ENCODE measurements at places on chromosomes 4 and X.

- DNase-seq, result no peak
Observed at GRCh38 chr4:35604724-35605123, 639.6 kb downstream of the ARAP2 start.

GRCh38 chr4:85565761-85566480 is 91.0 kb downstream of the ARHGAP24 start:
- DNase-seq, result no peak

GRCh38 chr4:22869235-22869634 is 176.5 kb downstream of the GBA3 start:
- DNase-seq, result no peak

DNA sequence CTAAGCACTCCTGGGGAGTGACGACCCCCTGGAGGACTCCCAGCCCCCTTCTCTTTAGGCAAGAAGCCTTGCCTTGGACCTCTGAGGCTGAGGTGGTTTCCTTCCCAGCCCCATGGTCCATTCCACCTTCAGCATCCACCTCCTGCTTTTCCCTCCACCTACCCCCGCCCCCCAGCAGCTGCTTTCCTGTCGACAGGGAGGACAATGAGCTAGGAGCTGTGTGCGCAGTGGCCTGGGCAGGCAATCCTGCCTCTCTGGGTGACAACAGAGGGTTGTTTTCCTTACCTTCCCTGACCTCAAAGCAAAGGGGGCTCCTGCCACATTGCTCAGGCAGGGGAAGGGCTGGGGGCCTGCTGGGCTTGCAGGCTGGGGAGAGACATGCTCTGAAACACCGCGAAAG is 123.5 kb downstream of the BCOR start:
- DNase-seq, result no peak

GRCh38 chr4:67207941-67208441 is 337.3 kb downstream of the CENPC start:
- no peak for DNase-seq

- DNase-seq, result no peak
Observed at GRCh38 chr4:136150046-136150445, 1382.2 kb downstream of the PCDH18 start.

GRCh38 chrX:433771-434170 is 47.1 kb upstream of the PPP2R3B start:
- DNase-seq, result no peak

DNA sequence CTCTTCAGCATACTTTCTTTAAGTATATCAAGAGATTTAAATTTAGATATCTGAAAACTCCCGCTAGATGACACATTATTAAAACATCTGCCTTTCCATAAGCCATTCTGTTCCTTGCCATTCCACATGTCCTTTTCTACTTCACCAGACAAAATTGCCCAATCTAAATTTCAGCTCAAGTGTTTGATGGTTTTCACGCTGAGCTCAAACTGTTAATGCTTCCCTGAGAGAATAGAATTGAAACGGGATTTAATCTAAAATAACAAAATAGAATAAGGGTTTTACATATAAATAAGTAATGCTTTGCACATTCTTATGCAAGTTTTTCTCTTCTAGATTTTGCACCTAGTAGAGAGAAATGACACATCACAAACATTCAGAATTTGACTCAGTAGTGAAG is 764.5 kb upstream of the TENM3 start:
- DNase-seq, result no peak

Measured in suppressor macrophage treated with lipopolysaccharide for 4 hours (primary cell).